ENCODE measurements at places on chromosomes 7 and 10.
A peak's percentile ranks its signal among the peaks of the same experiment; 100 is the strongest.

DNA sequence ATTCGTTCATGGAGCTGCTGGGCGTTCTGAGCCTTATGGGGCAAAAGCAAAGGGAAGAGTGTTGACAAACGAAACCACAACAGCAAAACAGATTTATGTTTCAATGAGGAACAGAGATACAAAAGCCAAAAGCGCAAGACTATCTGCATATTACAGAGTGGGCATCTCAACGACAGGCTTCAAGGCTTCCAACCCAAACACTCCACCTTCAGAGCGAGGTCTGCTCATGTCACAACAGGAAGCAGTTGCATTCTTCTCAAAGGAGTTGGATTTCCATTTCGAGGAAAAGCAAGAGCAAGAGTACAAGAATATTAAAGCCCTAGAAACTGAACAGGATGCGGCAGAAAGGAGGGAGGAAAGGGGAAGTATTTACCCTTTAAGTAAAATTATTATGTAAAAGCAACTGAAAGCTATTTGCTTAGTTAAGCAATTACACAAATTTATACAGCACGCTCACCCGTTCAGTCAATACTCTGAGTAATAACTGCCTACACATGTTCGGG lies 189.3 kb downstream of the ELMO1 start:
- DNase-seq, result peak; percentile 84

DNA sequence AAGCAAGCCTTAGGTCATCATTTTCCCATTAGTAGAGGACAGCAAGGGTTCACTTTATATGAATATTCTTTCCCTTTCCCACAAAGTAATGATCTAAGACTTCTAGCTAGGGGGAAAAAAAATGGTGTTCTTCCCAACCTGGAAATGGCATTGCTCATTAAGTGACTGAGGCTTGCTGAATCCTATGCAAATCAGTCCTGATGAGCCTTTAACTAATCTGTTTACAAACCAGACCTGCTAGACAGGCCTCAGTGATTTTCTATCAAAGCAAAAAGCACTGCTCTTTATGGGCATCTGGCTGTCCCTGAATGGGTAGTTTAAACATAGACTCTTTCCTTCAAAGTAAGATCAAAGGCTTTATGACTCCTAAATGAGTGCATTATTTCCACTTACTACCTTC lies 146.3 kb downstream of the HIBADH start:
- no peak for DNase-seq

- no peak for DNase-seq
Observed at GRCh38 chr7:27032839-27033238, 63.0 kb downstream of the HOXA1 start.

- no peak for DNase-seq
Observed at GRCh38 chr7:133931053-133931452, 196.1 kb upstream of the LRGUK start.

DNA sequence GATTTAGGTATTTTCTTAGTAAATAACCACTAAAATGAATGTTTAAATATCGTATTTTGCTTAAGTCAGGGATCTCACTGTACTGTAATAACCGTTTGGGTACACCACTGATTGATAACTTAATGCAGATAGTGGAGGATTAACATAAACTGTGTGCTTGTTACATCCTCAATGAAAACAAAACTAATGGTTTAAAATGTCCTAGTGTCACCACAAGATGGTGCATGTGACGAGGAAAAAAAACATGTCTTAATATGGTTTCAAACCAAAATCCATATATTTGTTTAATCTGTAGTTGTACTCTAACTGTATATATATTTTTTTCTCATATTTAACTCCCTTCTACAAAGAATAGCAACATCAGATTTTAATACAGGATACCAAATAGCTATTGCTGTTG lies 19.2 kb downstream of the ARMC10 start:
- DNase-seq, result no peak

DNA sequence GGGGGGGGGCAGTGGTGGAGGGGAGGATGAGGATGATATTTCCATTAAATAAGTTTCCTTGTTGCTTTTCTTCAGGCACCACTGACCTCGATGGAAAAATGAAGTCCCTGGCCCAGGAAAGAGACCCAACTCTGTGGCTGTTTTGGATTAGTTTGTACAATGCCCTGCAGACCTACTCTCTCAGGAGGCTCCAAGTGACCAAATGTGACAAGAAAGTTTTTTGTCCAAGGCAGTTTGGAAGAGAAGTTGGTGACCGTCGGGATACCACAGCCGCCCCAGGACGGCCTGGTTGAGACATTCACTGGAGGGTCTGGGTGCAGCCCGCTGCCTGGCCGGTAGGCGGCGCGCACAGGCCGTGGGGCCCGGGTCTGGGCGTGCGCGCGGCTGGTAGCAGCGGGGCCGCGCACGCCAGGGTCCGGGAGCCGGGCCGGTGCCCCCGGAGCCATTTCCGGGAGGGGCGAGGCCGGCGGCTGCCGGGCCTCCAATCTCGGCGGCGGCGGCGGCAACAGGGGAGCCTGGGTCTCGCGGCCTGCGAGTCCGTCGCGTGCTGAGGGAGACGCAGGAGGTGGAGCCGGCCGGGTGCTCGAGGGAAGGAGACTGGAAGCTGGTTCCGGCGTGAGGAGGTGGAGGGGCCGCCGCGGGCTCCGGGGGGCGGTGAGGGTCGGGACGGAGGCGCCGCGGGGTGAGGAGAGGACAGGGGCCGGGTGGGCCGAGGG lies at the start of gene SGPL1:
Gene SGPL1, plus strand, starts transcription at position 445 of the 716 bp plus-strand sequence. CDS start 906 bp downstream, outside the sequence.
- peak; percentile 87 for DNase-seq

DNA sequence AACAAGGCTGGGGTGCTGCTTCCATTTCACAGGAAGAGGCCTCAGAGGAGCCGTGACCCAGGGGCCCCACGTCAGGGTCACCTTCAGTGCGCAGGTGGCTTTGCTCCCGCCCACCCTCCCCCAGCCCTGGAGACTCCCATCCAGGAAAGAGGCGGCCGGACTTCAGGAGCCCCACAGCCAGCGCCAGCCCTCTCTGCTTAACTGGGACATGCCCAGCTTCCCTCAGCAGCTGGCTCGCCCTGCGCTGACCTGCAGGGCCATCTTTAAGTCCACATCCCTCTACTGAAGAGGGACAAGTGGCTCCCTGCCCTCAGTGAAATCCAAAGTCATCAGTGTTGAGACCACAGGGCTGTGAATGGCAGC lies 141.9 kb upstream of the PPP2R2D start:
- DNase-seq, result no peak

DNA sequence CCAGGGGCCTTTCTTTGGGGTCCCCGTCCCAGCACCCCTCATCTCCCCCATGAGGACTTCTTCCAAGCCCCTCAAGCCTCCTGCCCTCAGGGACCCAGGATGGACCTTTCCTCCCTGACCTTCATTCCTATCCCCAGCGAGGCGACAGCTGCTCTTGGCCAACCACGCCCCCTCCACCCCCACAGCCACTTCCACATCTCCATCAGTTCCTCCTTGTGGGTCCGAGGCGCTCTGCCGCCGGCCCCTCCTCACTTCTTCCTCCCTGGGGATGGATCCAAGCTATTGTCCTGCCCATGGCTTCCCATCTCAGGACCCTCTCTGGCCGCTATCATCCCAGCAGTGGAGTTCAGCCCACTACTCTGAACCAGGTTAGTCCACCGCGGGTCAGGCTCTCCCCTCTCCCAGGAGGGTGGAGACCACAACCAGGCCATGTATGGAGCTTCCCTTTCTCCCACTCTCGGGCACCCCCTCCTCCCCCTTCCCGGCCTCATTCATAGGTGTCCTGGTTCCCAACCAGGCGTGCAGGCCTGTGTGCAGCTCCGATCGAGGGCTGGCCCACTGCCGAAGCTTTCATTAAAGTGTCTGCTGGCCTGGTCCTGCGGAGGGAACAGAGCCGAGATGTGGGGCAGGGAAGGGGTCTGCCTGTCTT lies 1.7 kb upstream of the SH2B2 start:
- peak; percentile 86 for DNase-seq

- DNase-seq, result no peak
Observed at GRCh38 chr7:4058158-4058557, 623.9 kb upstream of the FOXK1 start.

GRCh38 chr7:24370541-24370940 lies 86.6 kb downstream of the NPY start:
- no peak for DNase-seq

DNA sequence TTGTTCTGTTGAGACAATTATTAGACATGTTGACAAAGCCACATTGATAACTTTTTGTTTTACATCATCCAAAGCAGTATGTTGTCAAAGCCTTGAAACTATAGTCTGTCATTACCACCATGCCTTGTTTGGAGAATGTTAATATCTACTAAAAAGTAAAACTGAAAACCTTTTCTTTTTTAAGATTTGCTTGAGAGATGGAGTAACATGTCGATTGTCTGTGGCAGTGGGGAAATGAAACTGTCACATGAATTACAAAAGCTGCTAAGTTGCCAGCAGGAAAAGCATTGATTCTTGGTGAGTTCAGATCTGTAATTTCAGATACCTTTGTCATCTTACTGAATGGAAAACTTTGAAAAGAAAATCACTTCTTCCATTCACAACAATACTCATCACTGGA lies 69.1 kb downstream of the TFPI2 start:
- DNase-seq, result no peak

DNA sequence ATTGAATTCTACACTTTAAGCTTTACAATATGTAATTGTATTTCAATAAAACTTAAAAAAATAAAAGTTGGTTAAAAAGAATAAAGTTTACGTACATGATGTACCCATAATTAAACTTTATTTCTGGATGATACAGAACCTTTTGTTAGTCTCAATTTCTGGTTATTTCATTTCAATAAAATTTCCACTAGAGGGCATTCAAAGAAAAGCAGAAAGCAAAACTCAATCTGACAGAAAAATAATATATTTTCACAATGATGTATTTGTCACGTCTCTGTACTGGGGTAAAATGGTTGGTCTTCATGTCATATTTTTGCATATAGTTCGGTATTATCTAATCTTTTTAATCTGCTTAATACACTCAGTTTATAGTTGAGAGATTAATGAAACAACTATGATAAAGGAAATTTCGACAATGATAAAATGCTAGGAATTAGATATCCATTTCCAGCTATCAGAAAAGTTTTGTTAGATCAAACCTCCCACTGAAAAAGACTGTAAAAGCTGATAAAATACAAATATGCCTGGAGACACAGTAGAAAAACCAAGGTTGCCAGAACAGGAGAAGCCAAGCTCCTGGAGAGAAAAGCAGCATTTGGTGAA lies 27.4 kb downstream of the ASZ1 start:
- DNase-seq, result peak; percentile 12

GRCh38 chr7:10237306-10237705 lies 736.4 kb upstream of the PHF14 start:
- DNase-seq, result no peak

- DNase-seq, result no peak
Observed at GRCh38 chr7:108838198-108838597, 268.5 kb downstream of the DNAJB9 start.

- DNase-seq, result no peak
Observed at GRCh38 chr7:30057741-30058140, 29.5 kb downstream of the PLEKHA8 start.

DNA sequence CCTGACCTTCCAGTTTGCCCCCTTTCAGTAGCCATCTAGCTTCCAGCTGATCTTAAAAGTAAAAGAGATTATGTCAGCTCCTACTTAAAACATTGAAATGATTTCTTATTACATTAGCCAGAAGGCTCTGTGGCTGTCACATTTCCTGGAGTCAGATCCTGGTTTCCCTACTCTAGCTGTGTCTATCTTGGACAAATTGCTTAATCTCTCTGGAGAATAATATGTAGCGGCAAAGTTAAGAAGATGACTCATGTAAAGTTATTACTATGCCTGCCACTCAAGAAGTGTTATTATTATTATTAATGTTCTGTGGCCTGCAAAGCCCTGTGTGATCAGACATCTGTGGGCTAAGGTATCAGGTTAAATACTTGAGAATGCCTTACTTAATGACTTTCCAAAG lies 107.2 kb downstream of the RUNDC3B start:
- DNase-seq, result no peak

DNA sequence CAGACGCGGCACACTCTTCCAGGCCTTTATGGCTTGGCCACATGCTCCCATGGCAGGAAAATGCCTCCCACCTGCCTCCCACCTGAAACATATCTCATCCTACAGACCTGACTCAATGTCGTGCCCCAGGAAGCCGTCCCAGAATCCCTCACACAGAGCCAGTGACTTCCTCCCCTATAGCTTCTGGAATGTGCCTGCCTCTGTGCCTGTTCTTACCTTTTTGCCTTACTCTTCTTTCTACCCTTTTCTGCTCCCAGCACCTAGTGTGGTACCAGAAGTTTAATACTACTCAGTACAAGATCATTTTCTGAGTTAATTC lies 123.9 kb upstream of the STK17A start:
- no peak for DNase-seq

GRCh38 chr10:86521678-86522509 lies at the start of gene WAPL:
Gene WAPL, minus strand, starts transcription at chr10:86521792. Its CDS starts 3,723 bp downstream, at chr10:86518069.
- peak; percentile 98 for DNase-seq

DNA sequence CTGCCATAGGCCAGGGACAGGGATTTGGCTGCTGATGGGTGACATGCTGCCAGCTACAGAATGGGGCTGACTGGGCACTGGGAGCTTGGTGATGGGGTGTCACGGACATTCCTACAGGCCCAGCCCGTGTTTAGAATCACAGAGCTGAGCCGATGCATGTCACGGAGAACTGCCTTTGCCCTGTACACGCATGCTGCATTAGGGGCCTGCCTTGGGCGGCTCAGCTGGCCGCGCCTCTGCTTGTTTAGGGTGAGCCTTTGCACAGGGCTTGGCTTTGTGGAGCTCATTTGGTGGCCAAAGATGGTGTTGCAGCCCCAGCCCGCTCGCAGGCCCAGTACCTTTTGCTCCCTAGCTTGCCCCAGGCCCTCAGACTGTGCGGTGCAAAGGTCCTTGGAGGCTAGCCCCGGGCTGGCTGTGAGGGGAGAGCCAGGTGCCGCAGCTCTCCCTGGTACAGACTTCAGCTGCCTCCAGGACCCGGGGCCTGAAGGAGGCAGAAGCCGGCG lies 108.4 kb upstream of the BTBD16 start:
- no peak for DNase-seq

GRCh38 chr7:127822822-127823508 lies 171.0 kb downstream of the SND1 start:
- DNase-seq, result peak; percentile 27

- DNase-seq, result no peak
Observed at GRCh38 chr10:132945894-132946255, 3.5 kb upstream of the CFAP46 start.

GRCh38 chr7:151313857-151314256 lies 27.8 kb upstream of the NUB1 start:
- no peak for DNase-seq

- DNase-seq, result no peak
Observed at GRCh38 chr10:77823811-77824542, 102.6 kb downstream of the DLG5 start.
